Stromal cell of bone marrow (primary cell): ENCODE measurements at places on chromosomes 2 and 18.

DNA sequence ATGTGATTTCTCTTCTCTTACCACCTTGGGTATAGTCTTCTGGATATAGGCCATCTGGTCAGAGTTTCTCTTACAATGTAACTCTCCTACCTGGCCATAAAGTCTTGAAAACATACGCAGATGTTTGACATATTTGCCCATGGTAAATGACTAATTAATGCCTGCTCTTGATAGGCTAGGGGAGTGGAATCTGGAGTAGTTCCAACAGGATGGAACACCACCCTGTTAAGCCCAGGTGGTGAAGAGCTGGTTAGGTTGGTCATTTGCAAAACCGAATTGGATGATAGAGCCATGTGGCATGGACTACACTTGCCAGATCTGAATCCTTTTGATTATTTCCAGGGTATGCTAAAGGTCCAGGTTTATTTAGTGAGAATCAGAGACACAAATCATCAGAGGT is 36.5 kb downstream of the HADHB start:
- DNase-seq, result no peak

- DNase-seq, result no peak
Measured at GRCh38 chr2:203535784-203536585, 884 bp upstream of the RAPH1 start.

DNA sequence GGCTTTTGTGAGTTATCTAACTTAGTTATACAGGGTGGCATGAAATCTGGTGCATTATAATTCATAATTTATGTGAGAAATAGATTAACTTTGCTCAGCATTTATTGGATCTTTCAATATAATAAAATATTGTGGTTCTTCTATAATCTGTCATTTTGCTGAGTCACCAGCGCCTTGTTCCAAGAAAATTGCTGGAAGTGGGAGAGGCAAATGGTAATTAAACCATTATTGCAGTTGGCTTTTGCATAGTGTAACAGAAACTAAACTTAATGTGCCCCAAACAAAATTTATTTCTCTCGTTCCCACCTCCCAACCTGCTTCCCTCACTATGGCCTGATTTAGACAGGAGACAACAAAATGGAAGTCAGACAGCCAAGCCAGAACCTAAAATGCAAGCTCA is 146.3 kb downstream of the GALR1 start:
- DNase-seq, result no peak

GRCh38 chr2:11661891-11662435 is 8.0 kb downstream of the NTSR2 start:
- DNase-seq, result no peak

- no peak for DNase-seq
Measured at GRCh38 chr2:974502-974901, 23.9 kb downstream of the SNTG2 start.

- DNase-seq, result peak; percentile 45
Measured at GRCh38 chr2:86216575-86217555, 17.6 kb downstream of the MRPL35 start.

DNA sequence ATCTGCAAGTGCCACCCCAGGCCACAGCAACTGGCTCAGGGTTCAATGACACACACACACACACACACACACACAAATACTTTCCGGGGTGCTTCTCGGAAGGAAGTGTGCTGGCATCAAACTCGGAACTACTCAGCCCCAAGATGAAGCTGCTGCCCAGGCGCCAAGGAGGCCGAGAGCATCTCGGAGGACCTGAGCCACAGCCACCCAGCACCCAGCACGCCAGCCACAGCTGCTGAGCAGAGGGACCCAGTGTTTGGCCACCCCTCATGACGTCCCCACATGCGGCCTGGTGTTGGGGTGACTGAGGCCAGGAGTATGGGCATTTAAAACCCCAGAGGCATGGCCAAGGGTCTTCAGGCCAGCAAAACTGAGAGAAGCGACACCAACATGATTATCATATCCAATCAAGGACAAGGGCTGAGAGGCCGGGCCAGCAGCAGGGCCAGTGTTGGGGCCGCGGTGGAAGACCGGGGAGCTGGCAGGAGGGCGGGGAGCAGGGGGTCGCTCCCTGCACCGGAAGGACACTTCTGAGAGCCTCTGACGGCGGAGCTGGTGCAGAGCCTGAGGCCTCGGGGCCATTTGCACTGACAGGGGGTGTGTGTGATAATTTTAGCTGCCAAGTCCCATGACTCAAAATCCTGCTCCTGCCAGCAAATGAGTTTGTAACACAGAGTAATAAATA is 61.8 kb downstream of the BIN1 start:
- no peak for DNase-seq

GRCh38 chr2:28649481-28650265 is 102.0 kb upstream of the PPP1CB start:
- no peak for DNase-seq

GRCh38 chr2:49236316-49236715 is 82.0 kb upstream of the FSHR start:
- no peak for DNase-seq

- DNase-seq, result no peak
Measured at GRCh38 chr18:5620289-5620688, 76.5 kb upstream of the EPB41L3 start.

- DNase-seq, result no peak
Measured at GRCh38 chr2:15187702-15188101, 373.4 kb downstream of the NBAS start.

DNA sequence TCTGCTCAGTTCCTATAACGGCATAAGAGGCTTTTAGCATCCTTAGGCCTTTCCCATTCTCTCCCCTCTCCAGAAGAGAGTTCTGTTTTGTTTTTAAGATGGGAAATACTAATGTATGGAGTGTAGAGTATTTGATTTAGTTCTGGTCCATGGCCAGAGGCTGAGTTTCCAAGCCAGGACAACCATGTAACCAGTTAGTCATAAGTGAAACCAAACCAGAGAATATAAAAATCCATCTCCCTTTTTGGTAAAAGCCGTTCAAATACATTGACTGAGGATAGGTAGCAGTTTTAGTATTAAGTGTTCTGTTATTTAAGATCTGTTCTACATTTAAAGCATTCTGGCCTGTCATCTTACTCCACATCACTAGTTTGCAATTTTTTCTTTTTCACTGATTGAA is 3.1 kb downstream of the PSMD1 start:
- DNase-seq, result no peak

GRCh38 chr2:113118263-113118657 is 9.1 kb upstream of the IL1RN start:
- DNase-seq, result no peak
